Immature natural killer cell (primary cell): ENCODE measurements at places on chromosomes 2 and 18.

- DNase-seq = no peak
These were observed 103.4 kb upstream of the MSH2 start for GRCh38 chr2:47299555-47299954.

DNA sequence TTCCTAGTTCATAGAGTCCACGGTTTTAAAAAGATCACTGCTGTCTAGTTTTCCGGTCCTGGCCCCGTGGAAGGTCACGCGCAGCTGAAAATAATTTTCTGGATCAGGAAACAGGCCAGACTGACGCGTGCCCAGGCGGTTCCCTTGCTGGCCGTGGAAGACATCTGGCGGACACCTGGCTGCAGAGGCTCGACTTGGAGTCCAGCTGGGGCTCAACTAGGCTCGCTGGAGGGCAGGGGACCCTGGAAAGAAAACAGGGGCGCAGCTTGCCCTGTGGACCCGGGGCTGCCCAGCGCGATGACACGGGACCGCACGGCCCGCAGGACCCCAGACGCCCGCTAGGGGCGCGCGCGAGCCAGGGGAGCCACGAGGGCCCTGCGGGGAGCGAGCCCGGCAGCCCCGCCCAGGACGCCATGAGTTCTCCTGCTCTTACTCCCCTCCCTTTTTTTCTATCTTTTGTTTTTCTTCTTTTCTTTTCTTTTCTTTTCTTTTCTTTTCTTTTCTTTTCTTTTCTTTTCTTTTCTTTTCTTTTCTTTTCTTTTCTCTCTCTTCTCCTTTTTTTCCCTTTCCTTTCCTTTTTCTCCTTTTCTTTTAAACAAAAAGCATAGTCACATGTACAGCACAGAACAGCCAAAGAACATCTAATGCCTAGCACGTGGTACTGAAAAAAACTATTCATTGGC lies 43.2 kb upstream of the UBE2F start:
- DNase-seq = peak; percentile 83

DNA sequence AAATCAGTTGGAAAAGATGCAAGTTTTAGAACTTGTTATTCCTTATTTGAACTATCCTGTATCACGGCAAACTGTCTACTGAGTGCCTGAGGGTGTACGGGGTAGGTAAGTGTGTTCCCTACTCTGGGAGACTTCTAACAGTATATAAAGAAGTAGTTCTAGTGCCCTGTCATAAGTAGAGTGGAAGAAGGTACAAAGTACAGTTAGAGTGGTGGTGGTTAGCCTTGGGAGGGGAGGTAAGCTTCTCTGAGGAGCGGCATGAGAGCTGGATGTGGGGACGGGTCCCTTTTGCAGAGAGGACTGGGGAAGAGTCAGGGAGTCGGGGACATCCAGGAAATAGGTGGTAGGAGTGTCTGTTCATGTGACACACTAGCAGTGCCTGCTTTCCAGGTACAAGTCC lies 48.5 kb downstream of the DGKD start:
- DNase-seq = no peak

GRCh38 chr2:186255823-186256222 lies 230.2 kb upstream of the ZC3H15 start:
- DNase-seq = no peak

GRCh38 chr2:240871071-240871958 lies 2.7 kb downstream of the AGXT start:
- no peak for DNase-seq

DNA sequence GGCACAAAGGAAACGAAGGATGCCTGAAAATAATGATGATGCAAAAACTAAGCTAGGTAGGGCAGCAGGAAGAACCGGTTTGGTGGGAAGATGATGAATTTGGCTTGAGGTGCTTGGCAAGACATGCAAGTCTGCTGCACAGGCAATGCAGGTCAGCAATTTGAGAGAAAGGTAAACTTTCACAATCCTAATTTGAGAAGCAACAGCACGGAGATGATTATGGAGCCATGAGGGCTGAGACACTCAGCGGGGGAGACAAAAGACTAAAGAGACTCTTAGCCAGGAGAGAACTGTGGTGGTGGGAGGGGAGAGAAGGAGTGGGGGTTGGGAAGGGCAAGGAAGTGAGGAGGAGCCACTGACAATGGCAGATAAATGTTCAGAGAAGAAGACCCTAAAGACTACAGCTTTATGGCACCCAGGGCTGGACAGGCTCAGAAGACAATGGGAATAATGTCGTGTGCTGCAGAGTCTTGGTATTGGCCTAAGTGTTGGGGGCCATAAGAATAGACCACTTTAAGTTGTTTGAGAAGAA lies 19.4 kb upstream of the RNF149 start:
- DNase-seq = no peak

GRCh38 chr2:68905116-68905515 lies 33.9 kb upstream of the BMP10 start:
- DNase-seq = no peak

- DNase-seq = no peak
These were observed 862.5 kb upstream of the ID2 start for GRCh38 chr2:7819316-7819715.

DNA sequence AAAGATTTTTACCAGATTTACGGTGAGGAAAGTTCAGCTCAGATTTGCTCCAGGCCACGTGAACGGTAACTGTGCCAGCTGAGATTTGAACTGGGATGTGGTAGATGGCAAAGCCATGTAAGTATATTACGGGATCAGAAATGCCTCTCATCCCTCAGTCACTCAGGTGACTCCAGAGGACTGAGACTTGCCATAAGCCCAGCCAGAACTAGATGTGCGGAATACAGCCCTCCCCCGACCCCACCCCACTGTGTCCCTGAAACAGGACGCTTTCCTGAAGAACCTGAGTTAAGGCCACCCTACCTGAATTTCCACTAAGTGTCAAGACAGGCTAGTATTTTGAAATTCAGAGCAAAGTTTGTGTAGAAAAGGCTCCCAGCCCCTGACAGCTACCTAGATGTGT lies 1.3 kb upstream of the FHL2 start:
- DNase-seq = no peak

DNA sequence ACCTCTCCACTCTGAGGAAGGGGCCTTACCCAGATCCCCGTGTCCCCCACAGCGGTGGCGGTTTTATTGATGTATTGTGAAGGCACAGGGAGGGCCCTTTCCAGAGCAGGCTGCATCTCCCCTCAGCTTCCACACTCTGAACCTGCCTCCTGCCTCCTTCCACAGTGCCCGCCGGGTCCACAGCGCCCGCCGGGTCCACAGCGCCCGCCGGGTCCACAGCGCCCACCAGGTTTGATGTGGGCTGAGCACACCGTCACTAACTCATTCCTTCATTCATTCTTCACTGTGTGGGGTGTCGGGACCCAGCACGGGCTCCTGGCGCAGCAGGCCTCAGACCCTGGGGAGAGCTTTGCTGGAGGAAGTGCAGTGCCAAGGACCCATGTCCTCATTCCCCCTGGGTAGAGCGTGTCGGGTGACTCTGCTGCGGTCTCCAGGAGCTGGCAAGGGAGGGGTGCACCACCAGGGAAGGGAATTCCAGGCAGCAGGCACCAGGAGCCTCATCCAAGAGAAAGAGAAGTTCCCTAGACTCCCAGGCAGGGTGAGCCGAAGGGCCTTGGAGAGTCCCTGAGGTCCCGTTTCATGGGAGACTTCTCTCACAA lies 57.1 kb downstream of the HPCAL1 start:
- DNase-seq = no peak

- no peak for DNase-seq
These were observed 3.5 kb downstream of the OSBPL6 start for GRCh38 chr2:178197791-178198190.

DNA sequence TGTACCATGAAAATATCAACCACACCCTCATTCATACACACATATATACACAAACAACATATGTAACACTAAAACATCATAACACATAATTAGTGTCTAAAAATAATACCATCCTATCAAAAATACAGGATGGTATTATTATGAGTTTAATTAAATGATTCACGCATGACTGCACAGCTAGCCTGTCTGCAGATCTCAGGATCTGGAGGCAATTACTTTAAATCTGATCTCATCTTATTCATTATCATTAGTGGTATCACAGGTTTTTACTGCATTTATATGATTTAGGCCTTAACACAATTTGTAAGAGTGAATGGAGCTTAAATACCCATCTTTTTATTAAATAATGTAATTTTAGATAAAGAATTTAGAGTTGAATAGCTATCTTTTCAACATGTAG lies 443.4 kb upstream of the LINC00305 start:
- DNase-seq = no peak

DNA sequence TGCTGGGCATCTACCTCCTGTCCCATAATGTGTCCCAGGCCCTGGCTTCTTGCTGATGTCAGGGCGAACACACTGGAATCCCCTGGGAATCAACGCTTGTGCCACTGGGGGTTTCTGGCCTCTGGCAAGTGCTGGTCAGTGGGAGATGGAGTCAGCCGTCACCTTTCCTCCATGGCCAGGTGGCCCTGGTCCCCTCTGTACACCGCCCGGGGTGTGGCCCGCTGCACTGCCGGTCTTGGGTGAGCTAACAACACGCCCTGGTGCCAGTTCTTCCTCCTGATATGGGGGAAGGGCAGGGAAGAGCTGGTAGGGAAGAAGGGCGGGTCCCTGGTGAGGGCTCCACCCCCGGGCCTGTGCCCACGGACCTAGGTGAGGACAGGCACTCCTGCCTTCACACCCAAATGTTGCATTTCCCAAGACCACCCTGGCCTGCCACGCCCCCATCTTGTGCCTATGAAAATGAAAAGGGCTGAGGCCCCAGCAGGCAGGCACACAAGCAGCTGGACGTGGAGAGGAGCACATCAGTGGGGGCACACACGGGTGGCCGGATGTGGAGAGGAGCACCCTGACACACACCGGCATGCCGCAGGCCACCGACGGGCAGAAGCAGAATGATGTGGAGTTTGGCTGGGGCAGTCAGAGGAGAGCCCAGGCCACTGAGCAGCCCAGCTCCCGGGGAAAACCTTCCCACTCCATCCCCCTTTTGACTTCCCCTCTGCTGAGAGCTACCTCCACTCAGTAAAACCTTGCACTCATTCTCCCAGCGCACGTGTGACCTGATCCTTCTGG lies 140.5 kb downstream of the ASB1 start:
- no peak for DNase-seq

GRCh38 chr2:203756161-203756560 lies 49.7 kb downstream of the CD28 start:
- no peak for DNase-seq
